Motor neuron (in vitro differentiated cells): ENCODE measurements at places on chromosomes 2 and 18.

GRCh38 chr18:13265008-13265910 lies 46.7 kb downstream of the LDLRAD4 start:
- ATAC-seq: no peak

DNA sequence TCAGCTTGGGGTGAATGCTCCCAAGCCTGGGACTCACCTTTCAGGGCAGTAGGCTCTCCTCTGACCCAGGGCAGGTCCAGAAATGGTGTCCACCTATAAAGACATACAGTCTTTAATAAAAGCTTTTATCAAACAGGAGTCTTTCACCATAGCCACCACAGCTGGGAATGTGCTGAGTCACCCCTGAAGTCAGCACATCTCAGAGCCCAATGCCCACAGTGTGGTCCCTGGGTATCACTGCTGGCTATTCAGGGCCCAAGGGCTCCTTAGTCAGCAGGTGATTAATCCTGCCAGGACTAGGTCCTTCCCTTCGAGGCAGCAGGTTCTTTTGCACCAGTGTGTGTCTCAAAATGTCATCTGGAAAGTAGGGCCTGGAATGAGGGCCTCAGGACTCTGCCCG lies 181.9 kb downstream of the MEMO1 start:
- ATAC-seq: no peak

DNA sequence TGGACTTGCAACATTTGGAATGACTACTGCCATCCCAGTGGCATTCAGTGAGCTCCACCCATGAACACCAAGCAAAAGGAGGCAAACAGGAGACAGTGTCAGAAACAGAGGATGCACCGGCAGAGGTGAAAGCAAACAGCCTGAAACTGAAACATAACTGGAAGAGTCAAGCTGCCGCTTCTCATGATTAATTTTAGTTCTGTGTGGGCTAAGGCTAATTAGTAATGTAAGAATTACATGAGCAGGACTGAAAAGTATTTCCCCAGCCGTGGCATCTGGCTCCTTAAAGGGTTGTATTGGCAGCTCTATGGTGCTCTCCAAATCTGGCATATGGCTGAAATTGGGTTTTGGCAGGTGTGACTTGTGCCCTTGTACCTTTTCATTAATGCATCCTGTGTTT lies 1108.1 kb downstream of the TSN start:
- ATAC-seq: no peak

DNA sequence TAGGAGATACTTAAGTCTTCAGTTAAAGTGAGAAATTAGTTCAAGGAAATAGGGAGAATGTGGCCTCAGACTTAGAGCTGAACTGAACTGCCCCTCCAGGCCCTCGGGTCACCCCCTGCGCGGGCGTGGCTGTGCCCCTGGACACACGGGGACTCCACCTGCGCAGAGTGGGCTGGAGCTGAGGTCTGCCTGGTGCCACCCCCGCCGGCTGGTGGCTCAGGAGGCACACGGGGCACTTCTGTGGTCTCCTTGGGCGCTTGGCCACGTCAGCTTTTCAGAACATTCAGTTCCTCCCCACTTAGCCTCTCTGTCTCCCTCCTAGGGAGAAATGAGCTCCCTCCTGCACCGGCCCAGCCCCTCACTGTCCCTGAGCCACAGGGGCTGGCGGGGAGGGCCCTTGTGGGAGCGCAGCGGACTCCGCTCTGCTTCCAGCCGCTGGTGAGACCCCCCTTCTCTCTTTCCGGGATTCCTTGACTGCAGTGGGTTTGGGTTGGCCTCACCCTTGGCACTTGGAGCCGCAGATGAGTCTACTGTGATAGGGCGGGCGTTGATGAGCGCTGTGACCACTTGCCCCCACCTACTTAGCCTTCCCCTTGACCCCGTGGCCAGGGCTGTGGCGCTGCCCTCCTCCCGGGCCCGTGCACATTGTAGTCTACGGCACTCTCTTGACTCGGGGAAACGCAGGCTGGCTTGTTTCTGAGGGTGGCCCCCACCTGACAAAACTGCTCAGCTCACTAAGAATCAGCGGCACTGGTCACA lies 18.2 kb upstream of the PDIA6 start:
- ATAC-seq: no peak

- ATAC-seq: no peak
Observed at GRCh38 chr18:34913837-34914661, 127.2 kb upstream of the MAPRE2 start.

DNA sequence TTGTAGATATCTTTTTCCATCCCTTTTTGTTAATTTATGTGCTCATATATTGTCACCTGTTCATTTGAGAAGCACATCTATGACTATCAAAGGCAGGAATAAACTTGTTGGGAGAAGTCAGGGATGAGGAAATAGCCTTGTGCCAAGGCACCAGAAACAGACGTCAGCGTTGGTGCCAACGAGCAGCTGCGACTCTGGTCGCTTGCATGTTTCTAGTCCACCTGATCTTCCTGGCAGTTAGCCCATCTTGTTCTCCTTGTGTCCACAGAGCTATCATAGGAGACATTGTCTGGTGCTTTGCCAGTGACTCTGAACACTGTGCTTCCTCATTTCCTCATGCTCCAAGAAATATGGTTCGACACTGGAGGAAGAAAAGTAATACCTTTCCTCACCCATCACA lies 374.4 kb downstream of the PTPRM start:
- no peak for ATAC-seq

DNA sequence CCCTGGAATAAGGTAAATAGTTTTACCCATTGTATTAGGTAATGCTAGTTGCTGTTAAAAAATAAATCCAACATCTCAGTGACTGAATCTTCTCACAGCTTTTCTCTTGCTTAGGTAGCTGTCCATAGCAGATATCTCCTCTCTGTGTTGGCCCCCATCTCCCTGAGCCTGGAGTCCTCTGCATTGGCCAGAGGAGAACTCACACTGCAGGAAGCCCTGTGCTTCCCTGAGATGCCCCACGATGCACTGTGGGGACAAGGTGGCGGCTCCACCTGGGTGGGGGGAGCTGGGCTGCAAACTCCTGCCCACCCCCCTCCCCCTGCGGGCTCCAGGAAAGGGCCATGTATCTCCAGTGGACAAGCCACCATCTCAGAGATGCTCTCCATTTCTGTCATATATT lies 80.4 kb upstream of the SALL3 start:
- ATAC-seq: no peak

DNA sequence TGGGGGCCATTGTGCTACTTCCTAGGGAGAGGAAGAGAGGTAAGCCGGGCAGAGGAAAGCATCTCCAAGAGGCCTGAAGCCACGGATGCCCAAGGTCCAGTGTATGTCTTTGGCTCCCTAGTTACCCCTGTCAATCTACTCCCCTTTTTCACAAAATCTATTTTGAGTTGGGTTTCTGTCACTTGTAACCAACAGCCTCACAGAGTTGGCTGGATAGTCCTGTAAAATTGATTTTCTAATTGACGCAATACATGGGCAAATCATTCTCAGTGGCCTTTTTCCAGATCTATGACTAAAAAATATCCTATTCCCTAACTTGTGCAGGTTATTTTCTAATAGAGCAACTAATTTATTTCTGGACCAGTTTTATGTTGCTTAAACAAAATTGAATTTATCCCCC lies 168.4 kb downstream of the IRS1 start:
- no peak for ATAC-seq

- no peak for ATAC-seq
Observed at GRCh38 chr2:236835307-236836024, 250.2 kb upstream of the COPS8 start.

DNA sequence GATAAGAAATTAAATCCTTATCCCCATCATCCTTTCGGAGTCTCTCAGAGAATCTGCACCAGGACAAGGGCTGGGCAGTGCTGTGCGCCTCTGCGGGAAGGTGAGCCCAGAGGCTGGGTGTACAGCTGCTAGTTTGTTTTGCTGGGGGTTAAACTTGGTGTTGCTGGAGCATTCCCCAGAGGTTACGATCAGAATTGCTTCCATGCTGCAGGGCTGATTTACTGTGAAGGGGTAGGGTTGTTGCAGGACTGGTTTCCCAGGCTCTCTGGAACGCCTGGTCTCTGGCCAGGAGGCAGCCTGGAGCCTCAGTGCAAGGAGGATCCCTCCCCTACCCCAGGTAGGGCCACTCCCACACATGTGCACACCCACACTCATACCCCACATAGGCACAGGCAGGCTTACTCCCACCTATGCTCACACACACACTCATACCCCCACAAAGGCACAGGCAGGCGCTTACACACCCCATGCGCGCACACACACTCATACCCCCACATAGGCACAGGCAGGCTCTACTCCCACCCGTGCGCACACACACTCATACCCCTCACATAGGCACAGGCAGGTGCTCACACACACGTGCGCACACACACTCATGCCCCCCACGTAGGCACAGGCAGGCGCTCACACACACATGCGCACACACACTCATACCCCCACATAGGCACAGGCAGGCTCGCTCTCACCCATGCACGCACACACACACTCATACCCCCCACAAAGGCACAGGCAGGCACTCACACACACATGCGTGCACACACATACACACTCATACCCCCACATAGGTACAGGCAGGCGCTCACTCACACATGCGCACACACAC lies 11.3 kb downstream of the CNNM4 start:
- peak; percentile 9 for ATAC-seq

- ATAC-seq: peak; percentile 26
Observed at GRCh38 chr2:207474863-207475485, 54.8 kb upstream of the CREB1 start.

- no peak for ATAC-seq
Observed at GRCh38 chr2:74917702-74918619, 40.5 kb upstream of the POLE4 start.

- ATAC-seq: no peak
Observed at GRCh38 chr2:184734338-184734737, 136.0 kb downstream of the ZNF804A start.
